Activated CD4-positive, alpha-beta T cell treated with anti-CD3 and anti-CD28 coated beads, Interleukin-2, amount 10 ng/mL, durations not matched to agents 7 days and 5 days (primary cell): ENCODE measurements at places on chromosomes 7 and 10. TPM values are rescaled to one million over a fixed set of nuclear protein-coding genes. Genes with fewer than 3 reads are reported as not detected.

PDK4 gene
- not detected for total RNA-seq

GSAP gene
- 7.8 TPM for total RNA-seq

COL28A1 gene
- total RNA-seq: not detected

DNA sequence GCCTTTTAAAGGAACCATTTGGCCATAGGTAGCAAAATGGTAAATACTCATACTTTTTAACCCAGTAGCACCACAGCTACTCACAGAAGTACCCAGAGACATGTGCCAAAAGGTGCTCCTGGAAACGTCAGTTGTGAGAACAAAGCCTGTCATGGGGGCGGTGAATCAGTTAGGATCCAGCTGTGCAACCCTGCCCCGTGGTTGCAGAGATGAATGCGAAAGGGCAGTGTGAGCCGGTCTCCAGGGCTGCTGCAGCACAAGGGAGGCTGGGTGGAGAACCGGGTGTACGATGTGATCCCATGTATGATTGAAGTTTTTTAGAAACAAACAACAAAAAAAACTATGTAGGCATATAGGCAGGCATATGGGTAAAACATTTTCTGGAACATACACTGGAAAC is 1.3 kb upstream of the LRRC18 start:
- no peaks in the 10 kb centered on the region for H3K27me3 ChIP-seq
- H3K4me1 ChIP-seq: no peaks in the 10 kb centered on the region
- no peak for DNase-seq

DNA sequence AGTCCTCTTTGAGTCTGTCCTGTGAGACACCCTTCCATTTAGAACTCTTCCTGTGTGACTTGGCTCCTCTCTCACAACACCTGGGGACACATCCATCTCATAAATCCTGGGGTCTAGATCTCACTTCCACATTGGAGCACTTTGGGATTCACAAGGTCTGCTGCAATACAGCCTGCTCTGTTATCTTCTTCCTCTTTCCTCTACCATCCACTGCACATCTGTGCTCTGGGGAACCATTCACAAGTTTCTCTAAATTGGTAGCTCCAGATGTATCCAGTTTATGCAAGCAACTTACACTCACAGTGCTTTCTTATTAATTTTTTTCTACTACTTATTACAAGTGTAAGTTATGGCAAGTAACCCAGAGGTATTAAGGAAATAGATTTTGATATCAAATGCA is 5.5 kb upstream of the FIGNL1 start:
- H3K36me3 ChIP-seq: no peaks in the 10 kb centered on the region
- peaks cover 12% of the 10 kb centered on the region for H3K4me1 ChIP-seq
- H3K27ac ChIP-seq: no peak overlapping the region
- H3K27me3 ChIP-seq: peaks cover 21% of the 10 kb centered on the region
- no peak for DNase-seq

- peaks cover 5% of the 10 kb centered on the region for H3K4me1 ChIP-seq
- H3K36me3 ChIP-seq: peaks cover 17% of the 10 kb centered on the region
- H3K27me3 ChIP-seq: peaks cover 15% of the 10 kb centered on the region
- no peak overlapping the region for H3K4me3 ChIP-seq
These were observed 21.3 kb upstream of the NUB1 start for GRCh38 chr7:151320263-151320845.

GRCh38 chr10:103154521-103155299 is 38.4 kb downstream of the NT5C2 start:
- no peaks in the 10 kb centered on the region for H3K27me3 ChIP-seq
- peaks cover 23% of the 10 kb centered on the region for H3K36me3 ChIP-seq
- DNase-seq: no peak
